ENCODE measurements at places on chromosomes 11 and 22.

- DNase-seq = no peak
These were observed 2.3 kb upstream of the KDM2A start for GRCh38 chr11:67116758-67117105.

DNA sequence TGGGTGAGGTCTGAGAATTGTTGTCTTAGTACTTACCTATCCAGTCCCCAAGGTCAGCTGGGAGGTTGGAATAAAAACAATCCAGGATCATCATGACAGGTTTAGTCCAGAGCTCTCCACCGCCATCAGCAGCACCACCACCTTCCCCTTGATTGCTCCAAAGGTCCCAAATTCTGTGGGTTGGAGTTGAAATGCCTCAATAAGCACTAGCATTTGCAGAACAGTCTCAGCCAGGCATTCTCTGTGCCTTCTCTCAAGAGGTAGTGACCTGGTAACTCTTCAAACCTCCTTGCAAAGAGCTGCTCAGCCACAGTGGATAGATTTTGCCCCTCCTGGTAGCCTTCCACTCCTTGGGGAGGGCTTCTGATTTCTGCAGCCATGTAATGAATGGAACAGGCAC is 69.6 kb downstream of the PRDM11 start:
- no peak for DNase-seq

DNA sequence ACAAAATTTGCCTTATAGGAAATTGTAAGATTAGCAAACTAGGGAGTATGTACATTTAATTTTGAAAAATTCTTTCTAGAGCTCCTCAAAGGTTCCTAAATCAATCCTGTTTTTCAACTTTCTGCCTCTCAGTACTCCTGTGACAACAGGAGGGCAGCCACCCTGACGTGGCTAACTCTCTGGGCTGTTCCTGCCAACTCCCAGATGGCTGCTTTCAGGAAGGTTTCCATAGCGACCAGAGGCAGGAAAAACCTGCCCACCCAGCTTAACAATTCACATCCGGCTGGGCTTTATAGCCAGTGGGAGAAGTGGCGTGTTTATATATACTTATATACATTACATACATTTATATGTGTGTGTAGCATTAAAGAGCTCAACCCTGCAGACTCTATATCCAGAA is 26.5 kb downstream of the SGSM3 start:
- DNase-seq = no peak

GRCh38 chr11:67120456-67120855 is 1.4 kb downstream of the KDM2A start:
- DNase-seq = no peak

DNA sequence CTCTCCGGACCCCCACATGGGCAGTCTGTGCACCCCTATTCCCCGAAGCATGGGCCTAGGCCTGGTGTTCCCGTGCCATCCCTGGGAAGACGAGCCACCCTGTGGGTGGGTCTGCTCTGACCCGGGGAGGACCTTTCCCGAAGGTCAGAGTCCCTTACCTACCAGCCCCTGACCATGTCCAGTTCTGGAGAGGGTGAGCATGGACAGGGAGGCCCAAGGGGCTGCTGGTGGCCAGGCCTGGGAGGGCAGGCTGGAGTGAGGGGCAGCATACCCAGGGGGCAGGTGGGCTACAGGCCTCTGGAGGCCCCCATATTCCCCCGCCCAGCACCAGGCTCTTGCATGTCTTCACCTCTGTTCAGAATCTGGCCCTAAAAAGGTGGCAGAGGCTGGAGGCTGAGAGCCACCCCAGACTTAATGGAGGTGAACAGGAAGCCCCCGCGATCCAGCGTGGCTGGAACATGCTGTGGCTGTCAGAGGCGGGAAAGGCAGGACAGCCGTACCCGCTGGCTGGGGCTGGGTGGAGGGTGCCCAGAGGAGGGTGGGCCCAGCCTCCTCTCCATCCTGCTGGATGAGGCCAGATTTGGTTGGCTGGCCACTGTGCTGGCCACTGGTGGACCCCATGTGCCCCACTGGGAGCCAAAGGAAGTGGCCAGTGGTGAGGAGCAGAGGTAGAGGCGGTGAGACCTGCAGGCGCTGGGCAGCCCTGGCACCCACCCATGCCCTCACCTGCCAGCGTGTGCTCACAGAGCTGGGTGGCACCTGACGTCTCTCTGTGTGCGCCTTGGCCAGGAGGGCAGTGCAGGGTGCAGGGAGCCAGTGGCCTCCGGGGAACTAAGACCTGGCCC is 11.2 kb upstream of the SYT8 start:
- DNase-seq = no peak

DNA sequence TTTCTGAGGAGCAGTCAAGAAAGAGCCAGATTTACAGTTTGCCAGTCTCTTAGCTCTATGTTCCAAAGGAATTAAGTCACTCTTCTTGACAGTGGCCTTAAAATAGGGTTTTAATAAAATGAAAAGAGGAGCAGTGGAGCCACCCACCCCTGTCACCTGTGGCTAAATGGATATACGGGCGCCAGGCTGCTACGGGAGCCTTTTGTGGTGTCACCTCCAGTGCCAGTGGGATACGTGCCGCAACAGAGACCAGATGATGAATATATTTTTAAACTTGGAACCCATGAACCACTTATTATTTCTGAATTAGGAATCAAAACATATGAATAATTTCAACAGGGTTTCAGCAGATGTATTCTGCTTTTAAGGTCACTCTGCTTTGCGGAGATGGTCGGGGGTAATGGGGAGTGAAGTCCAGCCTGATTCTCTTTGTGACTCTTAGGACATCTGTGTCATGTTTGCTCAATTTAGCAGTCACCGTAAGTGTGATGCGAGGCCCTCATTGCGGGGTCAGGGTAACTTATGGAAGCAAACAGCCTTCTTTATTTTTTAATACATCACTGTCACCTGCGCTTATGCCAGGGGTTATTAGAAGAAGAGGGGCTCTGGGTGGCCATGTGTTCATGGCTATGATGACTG is 64.3 kb downstream of the ZBTB16 start:
- no peak for DNase-seq

- DNase-seq = no peak
These were observed 135.5 kb downstream of the NOX4 start for GRCh38 chr11:89355646-89356045.

- no peak for DNase-seq
These were observed 679 bp upstream of the SSH3 start for GRCh38 chr11:67302571-67303131.

- DNase-seq = no peak
These were observed 6.0 kb upstream of the CHRM4 start for GRCh38 chr11:46397526-46397925.

DNA sequence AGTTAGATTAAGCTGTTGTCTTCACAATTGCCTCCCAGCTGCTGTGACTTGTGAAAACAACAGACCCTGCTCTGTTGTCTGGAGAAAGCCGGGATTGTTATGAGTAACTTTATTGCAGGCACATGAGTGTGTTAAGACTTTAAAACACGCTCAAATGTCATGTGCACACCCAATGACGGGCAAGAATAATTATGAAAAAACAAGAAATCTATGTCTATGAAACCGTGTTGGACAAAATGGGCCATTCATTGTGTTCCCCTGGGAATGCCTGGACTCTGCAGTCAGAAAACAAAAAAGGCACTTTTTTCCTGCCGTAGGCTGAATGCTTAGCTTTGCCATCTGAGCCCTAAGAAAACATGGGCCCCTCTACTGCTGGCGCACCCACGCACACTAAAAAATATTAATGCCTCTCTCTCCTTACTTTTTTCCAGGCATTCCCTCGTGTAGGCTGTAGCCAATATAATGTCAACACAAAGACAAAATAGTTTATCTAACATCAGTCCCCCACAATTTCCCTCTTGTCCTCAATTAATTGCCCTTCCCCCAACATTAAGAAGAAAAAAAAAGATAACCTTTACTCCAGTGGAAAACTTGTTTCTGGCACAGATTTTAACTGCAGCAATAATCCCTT is 207.9 kb downstream of the SOX6 start:
- no peak for DNase-seq

DNA sequence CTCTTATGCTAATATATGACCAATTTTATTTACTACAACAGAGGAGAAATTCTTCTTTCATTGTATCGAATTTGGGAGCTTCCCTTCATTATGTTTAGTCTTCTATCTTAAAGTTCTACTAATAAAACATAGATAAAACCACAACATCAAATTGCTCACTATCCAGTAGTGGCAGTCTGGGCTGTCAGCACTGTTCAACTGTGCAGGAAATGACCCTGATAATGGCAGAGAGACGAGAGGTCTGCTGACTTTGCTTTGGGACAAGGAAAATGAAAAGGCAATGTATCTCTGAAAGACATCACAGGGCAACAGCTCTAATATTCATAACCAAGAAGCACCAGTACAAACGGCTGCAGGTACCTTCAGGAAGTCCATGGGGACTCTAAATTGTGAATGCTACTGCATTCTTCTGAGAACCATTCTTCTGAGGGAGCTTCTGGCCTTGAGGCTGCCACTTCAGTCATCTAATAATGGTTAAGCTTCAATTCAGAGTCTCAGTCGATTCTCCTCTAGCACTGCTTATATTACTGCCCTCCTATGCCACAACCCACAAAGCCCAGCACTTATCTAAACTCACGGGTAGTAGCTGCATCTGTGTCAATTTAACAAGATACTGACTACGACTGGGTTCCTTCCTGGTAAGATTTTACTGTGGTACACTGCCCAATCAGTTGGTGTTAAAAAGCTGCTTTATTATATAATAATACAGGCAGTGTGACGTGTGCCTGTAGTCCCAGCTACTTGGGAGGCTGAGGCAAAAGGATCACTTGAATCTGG is 44.2 kb downstream of the CKAP5 start:
- no peak for DNase-seq

DNA sequence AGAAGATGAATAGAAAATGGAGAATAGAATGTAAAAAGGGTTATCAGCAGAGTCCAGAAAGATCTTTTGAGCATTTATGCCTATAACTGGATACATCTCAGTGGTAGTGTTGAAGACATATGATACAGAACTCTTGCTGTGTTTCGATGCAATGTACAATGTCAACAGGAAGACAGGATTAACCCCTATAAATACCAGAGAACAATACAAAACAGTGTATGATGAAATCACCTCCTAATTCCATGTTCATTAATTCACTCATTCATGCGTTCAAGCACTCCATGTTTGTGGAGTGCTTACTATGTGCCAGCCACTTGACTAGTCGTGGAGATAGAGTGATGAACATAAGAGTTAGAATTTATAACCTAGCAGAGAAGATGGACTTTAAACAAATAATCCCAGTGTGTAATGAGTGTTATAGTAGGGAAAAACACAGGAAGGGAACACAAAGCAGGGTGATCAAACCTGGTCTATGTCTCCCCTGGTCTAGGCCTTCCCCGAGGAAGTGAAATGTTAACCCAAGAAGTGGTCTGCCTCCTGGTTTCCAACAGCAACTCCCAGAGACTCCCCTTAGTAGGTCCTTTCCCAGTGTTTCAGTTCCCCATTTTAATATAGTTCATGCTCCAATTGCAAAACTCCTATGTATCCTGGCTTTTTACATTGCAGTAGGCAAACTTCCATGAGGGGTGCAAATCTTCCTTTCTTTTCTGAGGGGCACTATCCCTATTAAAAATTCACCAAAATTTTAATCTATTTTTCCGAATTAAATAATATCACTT is 9.1 kb upstream of the SESN3 start:
- no peak for DNase-seq

GRCh38 chr22:33605666-33606065 is 314.6 kb downstream of the LARGE1 start:
- no peak for DNase-seq
